ENCODE measurements at places on chromosomes 4 and X.

DNA sequence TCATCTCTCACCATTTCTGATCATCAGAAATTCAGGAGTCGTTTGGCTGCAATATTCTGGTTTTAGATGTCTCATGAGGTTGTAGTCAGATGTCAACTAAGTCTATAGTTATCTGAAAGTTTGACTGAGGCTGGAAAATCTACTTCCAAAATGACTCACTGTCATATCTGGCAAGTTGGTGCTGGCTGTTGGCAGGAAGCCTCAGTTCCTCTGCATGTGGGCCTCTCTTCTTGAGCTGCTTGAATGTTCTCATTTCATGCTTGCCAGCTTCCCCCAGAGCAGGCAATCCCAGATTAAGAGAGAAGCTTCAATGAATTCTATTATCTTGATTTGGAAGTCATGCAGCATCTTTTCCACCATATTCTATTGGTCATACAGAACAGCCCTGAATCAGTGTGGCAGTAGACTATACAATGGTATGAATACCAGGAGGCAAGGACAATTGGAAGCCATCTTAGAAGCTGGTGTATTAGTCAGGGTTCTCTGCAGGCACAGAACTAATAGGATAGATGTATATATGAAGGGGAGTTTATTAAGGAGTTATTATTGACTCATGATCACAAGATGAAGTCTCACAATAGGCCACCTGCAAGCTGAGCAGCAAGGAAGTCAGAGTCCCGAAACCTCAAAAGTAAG lies 46.8 kb upstream of the ELF2 start:
- peak; percentile 58 for DNase-seq

GRCh38 chr4:164800786-164801185 lies 46.9 kb downstream of the SMIM31 start:
- DNase-seq, result no peak

- no peak for DNase-seq
Measured at GRCh38 chr4:169630069-169630468, 9.7 kb downstream of the CLCN3 start.

GRCh38 chrX:42803320-42803719 lies 25.4 kb upstream of the PPP1R2C start:
- DNase-seq, result peak; percentile 71

GRCh38 chr4:74175379-74175778 lies 17.5 kb downstream of the MTHFD2L start:
- DNase-seq, result no peak

DNA sequence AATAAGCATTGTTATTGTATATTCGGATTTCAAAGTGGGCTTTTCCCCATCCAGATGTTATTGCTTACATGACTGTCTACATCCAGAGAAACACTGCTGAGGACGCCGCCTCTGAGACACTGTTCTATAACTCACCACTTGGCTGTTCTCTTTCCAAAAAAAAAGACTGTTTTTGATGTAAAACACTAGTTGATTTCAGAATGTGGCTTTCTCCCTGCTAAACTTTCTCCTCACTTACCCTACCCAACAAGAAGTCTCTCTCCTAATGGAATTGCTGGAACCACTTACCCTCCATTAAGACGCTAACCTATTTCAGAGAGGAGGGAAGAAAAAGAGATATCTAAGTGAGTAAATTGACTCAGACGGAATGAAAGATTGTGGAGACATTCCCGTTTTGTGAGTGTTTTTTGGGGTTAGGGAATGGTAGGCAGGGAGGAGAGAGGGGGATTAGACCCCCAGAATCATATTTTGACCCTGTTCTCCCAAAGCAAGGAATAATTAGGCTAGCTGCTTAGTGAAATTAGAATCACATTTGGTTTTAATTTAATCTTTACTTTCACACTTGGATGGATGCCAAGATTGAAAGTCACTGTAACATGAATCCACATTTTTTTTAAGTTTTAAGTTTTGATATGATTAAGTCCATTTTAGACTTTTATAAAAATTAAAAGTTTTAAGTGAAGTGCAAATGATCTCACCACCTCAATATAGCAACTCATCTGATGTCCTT lies 174.9 kb downstream of the CHIC2 start:
- DNase-seq, result no peak

DNA sequence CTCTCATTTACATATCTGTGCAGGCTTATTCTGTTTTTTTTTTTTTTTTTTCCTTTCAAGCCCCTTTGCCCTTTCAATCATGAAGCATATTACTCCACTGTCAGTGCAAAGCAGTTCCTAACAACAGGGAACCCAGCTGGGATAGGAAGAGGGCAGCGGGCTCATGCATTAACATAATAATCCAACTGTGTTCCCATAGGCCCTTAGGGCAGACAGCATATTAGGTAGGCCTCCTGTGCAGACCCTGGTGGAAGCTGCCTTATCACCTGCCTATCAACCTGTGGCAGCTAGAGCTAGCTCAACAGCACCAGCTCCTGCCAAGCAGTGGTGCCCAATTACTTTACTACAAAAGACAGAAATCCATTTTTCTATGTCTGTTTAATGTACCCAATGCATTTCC lies 49.3 kb downstream of the SLC10A7 start:
- no peak for DNase-seq

DNA sequence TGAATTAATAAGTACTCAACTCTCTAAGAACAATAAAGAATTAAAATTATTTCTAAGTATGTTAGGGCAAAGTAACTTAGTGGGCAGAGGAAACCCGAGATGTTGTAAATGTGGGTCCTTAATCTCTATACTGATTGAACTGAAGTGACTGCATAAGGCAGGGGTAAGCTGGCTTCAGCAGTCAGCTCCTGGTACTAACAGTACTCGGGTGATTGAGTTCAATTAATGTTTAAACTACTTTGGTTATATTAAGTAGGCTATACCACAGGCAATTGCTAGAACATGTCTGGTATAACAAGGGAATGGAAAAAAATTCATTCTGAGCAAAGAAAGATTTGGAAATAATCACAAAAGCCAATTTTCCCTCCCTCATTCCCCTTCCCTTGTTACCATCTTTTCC lies 90.7 kb downstream of the LNX1 start:
- no peak for DNase-seq

GRCh38 chr4:7598939-7599790 lies 164.4 kb upstream of the PSAPL1 start:
- no peak for DNase-seq

GRCh38 chrX:45715748-45716147 lies 515.1 kb upstream of the DIPK2B start:
- DNase-seq, result peak; percentile 75

- DNase-seq, result peak; percentile 22
Measured at GRCh38 chr4:173448103-173448502, 49.2 kb upstream of the SCRG1 start.

- no peak for DNase-seq
Measured at GRCh38 chr4:19725130-19725529, 526.6 kb upstream of the SLIT2 start.

GRCh38 chr4:78747475-78747922 lies 28.7 kb upstream of the BMP2K start:
- DNase-seq, result peak; percentile 82

DNA sequence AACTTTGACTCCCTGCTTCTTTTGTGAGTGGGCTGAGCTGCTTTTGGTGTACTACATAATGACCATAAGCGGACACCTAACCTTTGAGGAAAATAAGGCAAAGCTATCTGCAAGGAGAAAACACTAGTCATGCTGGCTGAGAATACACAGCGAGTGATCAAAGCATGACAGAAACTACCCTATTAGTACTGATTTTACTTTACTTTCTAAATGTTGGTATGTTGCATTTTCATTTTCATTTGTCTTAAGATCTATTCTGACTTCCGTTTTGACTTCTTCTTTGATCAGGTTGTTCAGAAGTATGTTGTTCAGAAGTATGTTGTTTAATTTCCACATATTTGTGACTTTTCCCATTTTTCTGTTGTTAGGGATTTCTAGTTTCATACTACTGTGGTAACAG lies 361.1 kb downstream of the TRAM1L1 start:
- no peak for DNase-seq

DNA sequence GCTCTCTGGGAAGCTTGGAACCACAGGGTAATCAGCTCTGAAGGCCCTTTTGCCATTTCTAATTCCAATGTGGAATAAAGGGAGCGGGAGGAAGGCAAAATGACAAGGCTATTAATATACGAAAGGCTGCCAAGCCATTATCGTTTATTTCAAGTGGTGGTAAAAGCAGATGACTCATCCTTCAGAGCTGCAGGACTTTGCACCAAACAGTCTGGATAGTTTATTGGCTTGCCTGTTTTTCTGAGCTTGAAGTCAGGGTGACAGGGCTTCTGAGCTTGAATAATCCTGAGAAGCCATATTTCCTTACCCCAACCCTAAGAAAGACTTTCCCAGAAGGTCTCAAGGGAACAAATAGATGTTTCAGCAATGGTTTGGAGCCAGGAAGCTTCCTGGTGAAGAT lies 7.7 kb upstream of the GABRE start:
- DNase-seq, result peak; percentile 87

DNA sequence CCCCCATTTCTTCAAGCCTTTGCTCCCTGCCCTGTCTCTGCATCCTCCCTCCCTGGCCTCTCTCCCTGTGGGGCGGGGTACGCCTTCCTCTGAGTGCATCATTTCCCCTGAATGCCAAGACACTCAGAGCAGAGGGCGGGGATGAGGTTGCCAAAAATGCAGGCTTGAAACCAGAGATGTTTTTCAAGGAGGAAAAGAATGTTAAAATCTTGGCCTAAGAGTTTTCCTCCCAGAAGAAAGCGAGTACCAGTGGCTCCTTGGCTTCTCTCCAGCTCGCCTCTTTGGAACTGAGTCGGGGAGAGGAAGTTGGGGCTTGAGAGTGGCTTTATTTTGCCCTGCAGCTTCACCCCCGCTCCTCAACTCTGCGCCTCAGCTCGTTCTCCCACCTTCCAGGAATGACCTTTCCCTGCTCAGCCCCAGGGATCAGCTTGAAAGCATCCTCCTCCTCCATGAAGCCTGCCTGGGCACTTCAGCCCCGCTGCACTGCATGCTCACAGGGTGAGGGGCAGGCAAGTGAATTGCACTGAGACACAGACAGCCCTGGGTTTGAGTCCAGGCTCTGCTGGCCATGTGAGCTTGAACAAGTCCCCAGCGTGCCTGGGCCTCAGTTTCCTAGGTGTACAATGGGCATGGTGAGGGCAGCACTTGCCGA lies 57.5 kb upstream of the SORCS2 start:
- DNase-seq, result peak; percentile 96

GRCh38 chr4:114108869-114109268 lies 129.4 kb upstream of the ARSJ start:
- peak; percentile 48 for DNase-seq

DNA sequence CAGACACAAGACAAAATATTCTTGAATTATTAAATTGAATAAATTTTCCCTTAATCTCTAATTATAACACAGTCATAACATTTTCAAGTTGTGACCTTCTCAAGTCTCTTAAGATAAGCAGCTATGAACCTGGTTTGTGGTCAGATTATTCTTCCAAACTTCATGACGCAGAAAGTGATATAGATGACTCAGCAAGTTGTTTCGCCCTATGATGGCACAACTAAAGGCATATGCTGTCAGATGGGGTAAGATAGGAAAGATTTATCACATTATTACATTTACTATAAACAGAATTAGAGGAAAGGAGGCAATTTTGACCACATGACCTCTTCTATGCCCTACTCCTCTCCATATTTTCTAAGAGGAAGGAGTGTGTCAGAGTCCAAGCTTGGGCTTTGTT lies 4.6 kb upstream of the DCAF12L2 start:
- DNase-seq, result no peak
